Fibroblast of skin of abdomen (primary cell): ENCODE measurements at places on chromosomes 3 and 15.

- DNase-seq: no peak
Observed at GRCh38 chr3:97350971-97351370, 413.6 kb upstream of the ARL6 start.

- DNase-seq: no peak
Observed at GRCh38 chr15:83078712-83079111, 11.7 kb upstream of the BTBD1 start.

- DNase-seq: no peak
Observed at GRCh38 chr15:68391121-68391520, 40.8 kb downstream of the ITGA11 start.

- DNase-seq: peak; percentile 81
Observed at GRCh38 chr3:55468251-55468650, 18.9 kb downstream of the WNT5A start.

DNA sequence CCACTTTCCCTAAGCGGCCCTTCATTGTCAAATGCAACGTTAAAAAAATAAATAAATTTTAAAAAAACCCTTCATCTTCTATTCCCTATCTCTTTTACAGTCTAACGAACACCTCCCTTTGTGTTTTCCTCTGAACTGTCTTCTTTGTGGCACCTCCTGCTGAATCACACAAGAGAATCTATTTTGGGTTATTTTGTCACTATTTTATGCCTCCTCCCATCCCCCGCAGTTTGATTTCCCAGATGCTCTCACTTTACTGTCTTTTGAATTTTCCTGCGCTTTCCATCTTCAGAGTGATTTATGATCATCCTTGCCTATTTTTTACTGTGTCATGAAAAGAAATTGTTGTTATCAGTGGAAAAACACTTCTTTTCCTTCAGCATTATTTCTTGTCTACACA, 32.5 kb downstream of the RYR3 start:
- no peak for DNase-seq

GRCh38 chr3:170470063-170471016, 51.7 kb downstream of the CLDN11 start:
- DNase-seq: peak; percentile 77

DNA sequence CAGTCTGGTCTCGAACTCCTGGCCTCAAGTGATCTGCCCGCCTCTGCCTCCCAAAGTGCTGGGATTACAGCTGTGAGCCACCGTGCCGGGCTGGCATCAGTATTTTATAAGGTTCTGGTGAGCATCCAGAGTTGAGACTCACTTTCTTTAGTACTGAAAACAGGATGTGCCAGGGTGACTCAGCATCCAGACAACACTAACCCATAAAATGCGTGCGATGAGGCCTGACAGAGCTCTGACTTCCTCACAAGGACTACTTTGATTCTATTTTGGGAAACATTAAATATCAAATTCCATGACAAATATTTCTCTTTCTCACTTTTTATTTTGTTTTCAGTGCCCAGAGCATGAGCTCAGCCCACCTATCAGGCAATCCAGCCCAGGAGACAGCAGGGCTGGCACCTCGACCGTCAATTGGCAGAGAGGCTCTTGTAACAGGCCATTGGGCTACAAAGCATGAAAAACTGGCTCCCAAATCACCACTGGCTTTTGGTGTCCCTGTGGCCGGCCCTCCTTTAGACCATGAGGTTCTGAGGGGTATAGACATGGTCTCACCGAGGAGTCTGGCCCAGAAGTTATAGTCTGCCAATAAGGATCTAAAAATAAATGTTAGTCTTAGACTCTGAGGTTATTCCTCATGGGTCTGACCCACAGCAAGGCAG, 75.0 kb downstream of the FEM1B start:
- peak; percentile 90 for DNase-seq
